HFFc6 (cell line): ENCODE measurements at places on chromosomes 12 and 14. TPM values are rescaled to one million over a fixed set of nuclear protein-coding genes. Genes with fewer than 3 reads are reported as not detected.

Gene SLC24A4
- total RNA-seq: not detected in 3 replicates

DNA sequence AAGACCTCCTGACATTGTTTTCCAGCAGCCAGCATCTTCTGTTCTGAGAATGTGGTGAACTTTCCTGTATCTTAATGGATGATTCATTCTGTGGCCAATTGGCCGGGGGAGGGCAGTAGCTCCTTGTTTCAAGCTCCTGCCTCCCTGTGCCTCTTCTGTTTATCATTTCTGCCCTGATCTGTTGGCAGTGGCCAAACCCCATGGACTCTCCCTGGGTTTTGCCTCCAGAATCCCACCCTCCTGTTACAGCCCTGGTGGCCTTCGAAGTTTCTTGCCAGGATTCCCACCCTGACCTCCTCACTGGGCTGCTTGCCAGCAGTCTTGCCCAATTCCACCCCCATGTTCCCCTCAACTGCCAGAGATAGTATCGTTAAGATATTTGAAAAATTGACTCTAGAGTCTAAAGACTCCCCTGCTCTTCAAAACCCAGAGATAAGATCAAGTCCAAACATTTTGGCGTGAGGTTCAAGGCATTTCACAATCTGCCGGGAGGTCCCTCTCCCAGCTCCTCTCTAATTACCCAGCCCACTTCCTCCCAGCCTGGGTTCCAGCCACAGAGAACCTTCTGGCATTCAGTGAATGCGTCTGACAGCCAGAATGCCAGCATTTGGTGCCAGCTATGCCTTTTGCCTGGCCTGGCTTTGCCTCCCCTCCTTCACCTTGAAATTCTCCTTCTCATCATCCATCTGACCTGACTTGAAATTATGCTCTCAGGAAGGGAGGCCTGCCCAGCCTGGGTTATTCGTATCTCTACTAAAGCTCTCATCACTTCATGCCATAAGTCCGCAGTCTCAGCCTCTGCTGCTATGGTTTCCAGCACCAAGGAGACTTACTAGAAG lies 37.7 kb upstream of the TXNRD1 start:
- peak; percentile 95 for DNase-seq

DNA sequence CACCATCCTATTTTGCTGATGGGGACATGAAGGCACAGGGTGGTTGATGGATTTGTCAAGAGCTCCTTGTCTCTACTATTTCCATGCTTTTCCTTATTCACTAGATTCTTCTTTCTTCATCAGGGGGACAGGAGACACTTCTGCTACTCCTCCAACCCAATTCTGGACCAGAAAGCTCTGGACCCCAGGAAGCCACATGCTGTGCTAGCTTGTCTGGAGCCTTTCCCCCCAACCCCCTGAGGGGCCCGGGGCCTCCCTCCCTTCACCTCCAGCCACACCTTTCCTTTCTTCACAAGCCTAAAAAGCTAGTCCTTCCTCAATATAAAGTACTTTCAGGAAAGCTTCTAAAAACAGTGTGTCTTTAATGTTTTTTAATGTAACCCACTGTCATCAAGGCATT lies 75.1 kb upstream of the CAPRIN2 start:
- DNase-seq: no peak

- no peak for DNase-seq
Observed at GRCh38 chr12:6792522-6793201, 3.3 kb downstream of the CD4 start.

DNA sequence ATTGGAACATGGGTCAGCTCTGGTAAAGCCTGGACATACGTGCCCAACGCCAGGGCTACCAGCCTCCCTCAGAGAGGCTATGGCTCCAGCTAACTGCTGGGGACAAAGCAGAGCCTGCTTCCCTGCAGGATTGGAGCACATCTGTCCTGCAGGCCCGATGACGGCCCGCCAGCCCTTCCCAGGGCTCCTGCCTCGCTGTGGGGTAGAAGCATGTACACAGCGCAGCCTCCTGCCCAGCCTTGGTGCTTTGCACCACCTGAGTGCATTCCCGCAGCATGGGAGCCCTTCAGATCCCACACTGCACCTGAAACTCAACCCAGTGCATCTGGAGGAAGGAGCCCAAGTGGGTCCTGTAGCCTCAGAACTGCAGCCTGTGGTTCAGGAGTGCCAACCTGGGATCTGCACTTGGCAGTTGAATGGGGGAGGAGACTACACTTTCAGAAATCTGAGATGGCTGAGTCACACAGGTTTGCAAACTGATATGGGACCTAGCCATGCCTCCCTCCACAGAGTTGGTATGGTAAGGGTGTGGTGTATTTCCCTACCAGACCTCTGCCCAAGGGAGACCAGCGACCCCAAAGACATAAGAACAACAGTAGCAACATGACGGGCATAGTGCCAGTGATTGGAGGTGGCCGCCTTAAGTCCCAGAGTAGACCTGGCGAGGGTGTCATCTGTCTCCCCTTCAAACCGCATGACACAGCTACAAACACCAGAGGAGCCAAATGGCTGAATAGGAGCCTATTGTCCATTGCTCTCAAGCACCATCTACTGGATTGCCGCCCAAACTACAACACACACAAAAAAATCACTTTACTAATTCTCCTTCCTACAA lies 273.9 kb upstream of the MIS18BP1 start:
- no peak for DNase-seq

GRCh38 chr12:107337346-107338095 lies 244.2 kb upstream of the CRY1 start:
- no peak for DNase-seq

- DNase-seq: no peak
Observed at GRCh38 chr12:49946497-49946896, 4.0 kb upstream of the AQP2 start.
